Activated B cell treated with CpG ODN at 0.5 μM for 24 hours (primary cell): ENCODE measurements at places on chromosomes 3 and 15.

GRCh38 chr3:151315136-151315535, 1.5 kb downstream of the GPR87 start:
- no peak for DNase-seq

GRCh38 chr3:104176706-104177105, 1190.0 kb upstream of the ALCAM start:
- DNase-seq: no peak

GRCh38 chr15:29050870-29051269, 165.1 kb downstream of the APBA2 start:
- no peak for DNase-seq

GRCh38 chr3:48112813-48113212, 75.4 kb downstream of the CDC25A start:
- DNase-seq: no peak

GRCh38 chr3:163971861-163972260, 1106.4 kb downstream of the SI start:
- DNase-seq: no peak

GRCh38 chr3:110296885-110297284, 774.7 kb upstream of the NECTIN3 start:
- DNase-seq: no peak

DNA sequence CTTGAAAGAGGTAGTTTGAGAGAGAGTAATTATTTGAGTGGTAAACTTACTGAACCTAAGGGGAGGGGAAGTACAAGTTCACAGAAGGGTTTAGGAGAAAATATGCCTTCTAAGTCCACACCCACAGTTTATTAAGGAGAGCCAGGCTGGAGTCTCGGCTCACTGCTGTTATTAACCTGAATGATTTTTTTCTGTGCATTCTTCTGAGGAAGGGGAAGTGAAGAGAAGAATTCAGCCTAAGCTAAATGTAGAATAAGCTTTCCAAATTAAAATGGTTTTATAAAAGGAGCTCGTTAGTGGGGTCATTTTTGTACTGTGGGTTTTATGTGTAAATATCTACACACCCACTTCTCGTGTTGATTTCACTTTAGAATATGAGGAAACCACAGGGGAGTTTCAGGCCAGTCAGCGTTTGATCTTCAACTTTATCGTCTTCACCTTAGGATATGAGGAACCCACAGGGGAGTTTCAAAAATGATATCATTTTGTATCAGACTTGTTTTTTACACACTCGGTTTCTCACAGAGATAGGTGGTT, 1.5 kb downstream of the WHAMM start:
- DNase-seq: no peak

DNA sequence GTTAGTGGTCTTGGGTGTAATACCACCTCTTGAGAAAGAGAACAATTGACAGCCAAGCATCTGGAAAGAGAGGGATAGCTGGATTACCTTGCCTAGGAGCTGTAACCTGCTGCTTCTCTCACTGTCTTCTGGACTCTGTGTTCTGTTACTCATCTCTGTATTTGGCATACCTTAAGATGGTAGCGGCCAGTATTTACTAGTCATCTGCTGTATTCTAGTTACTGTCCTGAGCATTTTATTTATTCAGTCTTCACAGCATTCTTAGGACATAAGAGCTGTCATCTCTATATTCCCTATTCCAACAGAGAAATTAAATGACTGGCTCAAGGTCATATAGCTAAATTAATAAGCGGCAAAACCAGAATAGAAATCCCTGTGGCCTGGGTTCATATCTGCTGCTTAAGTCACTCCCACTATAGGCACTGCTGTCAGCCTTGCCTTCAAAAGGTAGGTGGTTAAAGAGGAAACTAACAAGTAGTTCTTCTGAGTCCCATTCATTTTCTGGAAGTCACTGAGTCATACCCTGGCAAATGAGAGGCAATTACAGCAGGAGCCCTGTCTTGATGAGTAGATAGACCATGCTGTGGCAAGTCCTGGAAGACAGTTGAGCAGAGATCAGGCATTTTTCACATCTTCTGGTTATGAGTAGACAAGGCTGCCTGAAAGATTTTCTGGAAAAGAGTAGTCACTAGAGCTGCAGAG, 68.2 kb downstream of the RAB7A start:
- DNase-seq: no peak

DNA sequence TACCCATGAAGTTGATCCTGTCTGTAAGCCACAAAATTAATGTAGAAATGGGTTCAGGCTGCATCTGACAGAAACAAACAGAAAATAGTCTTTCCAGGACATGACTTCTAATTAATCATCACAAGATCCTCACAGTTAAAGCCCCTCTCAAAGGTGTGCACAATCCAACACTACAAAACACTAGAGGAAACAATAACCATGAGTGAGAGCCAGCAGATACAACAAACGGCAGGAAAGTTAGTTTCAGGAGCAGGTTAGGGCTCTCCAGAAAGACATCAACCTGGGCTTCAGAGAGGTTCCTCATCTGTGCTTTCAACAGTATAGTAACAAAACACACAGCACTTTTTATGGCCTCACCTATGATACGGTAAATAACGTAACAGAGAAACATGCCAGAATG, 42.8 kb downstream of the DPH3 start:
- DNase-seq: no peak

- DNase-seq: no peak
Observed at GRCh38 chr3:101892648-101893047, 43.3 kb downstream of the NFKBIZ start.

DNA sequence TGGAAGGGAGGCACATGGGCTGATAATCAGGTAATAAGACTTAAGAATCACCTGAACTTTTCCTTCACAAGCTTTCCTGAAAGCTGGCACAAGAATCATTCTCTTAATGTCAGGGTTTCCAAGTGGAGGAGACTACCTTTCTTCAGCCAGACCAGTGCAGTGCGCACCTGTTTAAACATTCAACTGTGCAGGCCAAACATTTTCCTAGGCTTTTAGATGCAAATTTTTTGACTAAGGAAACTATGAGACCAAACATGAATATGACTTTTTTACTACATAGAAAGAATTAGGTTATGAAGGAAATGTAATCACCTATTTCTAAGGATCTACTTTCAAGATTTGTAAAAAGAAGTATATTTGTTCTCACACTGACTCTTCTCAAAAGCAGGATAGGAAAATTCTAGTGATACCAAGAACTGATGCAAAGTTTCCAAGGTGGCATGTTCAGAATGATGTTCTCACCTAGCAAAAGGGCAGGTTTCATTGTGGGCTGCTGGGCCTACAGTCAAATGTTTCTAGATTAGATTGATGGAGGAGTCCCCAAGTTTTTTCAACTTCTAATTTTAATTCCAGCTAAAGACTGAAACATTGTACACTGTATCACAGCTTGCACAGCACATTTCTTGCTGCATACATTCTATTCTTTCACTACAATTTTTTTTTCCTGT, 339.1 kb downstream of the TIGIT start:
- no peak for DNase-seq

DNA sequence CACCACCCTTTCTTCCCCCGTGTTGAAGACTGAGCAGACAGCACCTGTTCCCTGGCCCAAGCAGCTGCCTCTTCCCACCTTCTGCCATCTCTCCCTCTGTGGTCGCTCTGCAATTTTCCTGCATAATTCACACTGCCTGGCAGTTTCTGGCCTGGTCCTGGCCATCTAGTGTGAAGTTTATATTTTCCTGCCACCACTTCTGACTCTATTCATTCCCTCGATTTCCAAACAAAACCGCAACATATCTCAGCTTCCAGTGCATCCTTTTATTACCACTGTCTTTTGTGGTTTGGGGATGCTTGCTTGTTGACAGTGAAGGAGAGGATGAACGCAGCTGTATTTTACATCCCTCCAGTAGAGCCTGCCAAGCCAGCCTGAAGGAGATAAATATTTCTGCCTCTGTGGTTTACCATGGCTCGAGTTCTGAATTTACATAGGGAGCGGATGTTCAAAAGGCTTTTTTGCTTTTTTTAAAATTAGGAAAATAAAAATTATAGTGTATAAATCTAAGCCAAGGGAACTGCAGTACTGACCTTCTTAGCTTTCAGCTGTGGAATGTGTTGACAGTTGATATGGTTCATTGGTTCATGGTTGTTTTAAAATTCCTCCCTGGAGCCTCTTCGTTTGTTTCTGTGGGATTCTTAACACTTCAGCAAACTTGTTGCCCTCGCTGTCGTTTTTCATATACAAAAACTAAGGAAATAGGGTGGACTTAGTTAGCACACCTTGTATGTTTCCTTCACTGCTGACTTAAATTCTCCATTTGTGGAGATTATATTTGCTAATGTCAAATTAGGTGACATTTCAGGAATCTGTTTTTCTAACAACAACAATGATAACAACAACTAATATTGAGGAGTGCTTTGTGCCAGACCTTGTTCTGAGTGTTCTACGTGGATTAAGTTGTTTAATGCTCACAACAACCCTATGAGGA, 250.5 kb downstream of the ADAMTSL3 start:
- no peak for DNase-seq

- DNase-seq: no peak
Observed at GRCh38 chr3:13550423-13550690, 1.4 kb downstream of the FBLN2 start.

- no peak for DNase-seq
Observed at GRCh38 chr3:72756900-72757299, 91.3 kb downstream of the SHQ1 start.

DNA sequence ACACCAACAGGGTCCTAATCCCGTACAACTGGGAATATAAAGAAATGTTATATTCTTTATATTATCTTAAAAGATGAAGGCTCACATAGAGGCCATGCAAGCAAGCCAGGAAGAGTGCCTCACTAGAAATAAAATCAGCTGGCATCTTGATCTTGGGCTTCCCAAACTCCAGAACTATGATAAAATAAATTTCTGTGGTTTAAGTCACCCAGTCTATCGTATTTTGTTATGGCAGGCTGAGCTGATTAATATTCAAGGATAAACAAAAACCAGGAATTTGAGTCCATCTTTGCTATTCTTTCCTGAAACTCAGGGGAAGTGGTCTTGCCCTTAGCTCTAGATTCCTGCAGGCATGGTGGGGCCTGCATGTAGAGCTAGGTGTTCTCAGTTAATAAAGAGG, 42.7 kb downstream of the ATOSA start:
- DNase-seq: no peak

GRCh38 chr3:13080026-13080425, 6.8 kb upstream of the IQSEC1 start:
- no peak for DNase-seq

DNA sequence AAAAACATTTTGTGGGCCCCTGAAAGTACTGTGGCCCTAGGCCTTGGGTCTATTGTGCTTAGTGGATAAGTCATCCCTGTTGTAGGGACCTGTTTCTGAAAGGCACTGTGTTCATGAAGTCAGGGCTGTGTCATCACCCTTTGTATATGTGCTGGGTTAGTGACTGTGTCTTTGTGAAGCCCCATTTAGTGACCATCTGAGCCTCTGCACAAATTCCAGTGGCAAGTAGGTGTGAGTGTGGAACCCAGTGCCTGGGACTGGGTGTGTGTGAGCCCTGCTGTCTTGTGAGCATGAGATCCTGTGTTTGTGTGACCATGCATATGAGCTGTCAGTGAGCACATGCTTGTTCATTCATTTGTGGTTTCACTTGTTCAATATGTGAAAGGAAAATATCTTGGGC, 1.2 kb upstream of the HYAL1 start:
- no peak for DNase-seq

GRCh38 chr3:143311096-143311495, 191.5 kb downstream of the CHST2 start:
- DNase-seq: no peak

GRCh38 chr3:124829178-124829818, 57.9 kb downstream of the ITGB5 start:
- no peak for DNase-seq

GRCh38 chr15:90859234-90860131, 8.9 kb upstream of the FURIN start:
- DNase-seq: no peak
